ENCODE measurements at places on chromosomes 12 and 14.

DNA sequence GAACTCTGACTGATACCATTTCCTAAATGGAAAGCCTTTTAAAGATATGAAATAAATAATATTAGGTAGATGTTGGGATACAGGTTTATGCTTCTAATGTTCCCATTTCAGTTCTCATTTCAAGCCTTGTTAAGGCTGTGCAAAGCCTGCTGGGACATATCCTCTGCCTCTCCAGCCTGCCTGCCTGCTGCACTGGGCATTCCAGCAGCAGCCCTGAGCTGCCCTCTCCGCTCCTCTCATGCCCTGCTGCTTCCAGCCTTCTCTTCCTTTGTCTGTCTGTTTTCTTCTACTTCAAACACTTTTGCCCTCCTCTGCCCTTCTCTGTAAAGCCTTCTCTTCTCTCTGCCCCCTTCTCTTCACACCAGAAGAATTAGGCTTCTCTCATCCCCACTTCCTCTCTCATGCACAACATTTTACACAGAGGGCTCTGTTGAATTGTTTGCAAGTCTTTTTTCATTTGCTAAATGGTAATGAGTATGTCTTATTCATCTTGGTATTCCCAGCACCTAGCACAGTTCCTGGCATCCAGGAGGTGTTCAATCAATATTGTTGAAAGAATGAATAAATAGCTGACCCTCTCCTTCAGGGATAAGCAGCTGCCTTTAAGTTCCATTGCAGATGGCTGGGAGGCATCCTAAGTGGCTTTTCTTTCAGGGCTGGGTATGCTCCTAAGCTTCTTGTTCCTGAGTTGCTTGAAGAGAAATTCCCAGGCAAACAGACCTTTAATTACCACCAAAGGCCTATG is 292.3 kb downstream of the TMEM117 start:
- DNase-seq = no peak

GRCh38 chr14:20400965-20401593 is 12.2 kb downstream of the TEP1 start:
- no peak for DNase-seq

GRCh38 chr14:28671425-28671824 is 95.2 kb upstream of the FOXG1 start:
- DNase-seq = no peak

DNA sequence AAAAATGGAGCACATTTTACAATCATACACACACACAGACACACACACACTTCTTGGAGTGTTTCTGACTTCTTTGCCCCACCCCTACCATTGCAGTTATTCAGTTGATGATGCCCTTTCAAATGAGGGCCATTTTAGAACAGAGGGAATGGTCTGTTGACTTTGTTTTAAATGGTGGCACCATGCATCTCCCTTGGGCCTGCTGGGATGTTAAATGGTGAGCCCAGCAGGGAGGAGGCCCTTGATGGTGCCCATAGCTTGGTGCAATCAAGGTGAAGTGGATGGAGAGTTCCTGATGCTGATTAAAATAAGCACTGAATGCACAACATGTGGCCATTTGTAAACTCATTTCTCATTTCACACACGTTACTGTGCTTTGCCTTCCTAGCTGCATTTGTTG is 13.3 kb downstream of the C12orf75 start:
- no peak for DNase-seq

- DNase-seq = no peak
Observed at GRCh38 chr12:51067229-51067628, 16.2 kb downstream of the CSRNP2 start.

DNA sequence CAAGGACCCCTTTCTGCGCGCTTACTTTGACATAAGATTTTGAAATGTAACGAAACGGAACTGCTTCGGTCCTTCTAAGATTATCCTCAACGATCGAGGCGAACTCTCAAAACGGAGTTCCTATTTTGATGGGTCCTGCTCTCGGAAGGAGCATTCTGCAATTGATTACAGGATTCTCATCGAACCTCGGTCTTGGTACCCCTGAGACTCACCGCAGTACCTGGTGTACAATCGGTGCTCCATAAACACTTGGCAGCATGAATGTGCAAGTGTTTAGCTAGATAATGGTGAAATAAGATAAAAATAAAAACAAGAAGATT is 530 bp upstream of the NEMF start:
- DNase-seq = no peak

DNA sequence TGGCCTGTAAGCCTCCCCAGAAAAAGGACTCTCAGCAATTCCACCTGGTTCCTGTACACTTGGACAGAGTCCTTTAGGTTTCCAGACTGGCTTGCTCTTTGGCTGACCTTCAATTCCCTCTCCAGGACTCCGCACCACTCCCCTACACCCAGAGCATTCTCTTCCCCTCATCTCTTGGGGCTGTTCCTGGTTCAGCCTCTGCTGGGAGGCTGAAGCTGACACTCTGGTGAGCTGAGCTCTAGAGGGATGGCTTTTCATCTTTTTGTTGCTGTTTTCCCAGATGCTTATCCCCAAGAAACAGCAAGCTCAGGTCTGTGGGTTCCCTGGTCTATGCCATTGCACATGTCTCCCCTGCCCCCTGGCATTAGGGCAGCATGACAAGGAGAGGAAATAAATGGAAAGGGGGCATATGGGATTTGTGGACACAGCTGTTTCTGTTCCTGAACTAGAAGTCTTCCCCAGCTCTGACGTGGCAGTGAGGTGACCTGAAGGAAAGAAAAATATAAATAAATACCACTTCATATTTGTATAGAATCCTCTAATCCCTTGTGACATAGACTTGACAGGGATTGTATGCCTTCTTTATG is 1.3 kb downstream of the RNASE7 start:
- no peak for DNase-seq

Measured in activated CD4-positive, CD25-positive, alpha-beta regulatory T cell (primary cell).